OCI-M1 (cell line): ENCODE measurements at places on chromosomes 5 and 9.
A peak's percentile ranks its signal among the peaks of the same experiment; 100 is the strongest.

DNA sequence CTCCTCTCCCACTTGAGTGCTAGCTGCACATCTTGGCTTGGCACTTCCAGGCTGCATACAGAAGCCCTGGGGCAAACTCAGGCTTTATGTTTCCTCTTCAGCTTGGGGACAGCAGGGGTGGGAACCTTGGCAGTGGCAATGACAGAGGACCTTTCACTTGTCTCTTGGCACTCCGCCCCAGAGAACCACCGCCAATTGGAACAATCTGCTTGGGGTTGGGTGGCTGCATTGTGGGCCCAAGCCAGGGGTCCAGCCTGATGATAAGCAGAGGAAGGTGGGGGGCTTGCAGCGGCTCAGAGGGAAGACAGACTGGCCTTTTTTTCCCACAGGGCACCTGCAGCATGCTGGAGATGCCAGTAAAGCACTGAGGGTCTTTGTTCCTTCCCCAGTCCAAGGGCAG is 179.0 kb upstream of the NMUR2 start:
- no peak for DNase-seq

GRCh38 chr5:38615981-38616451 is 59.6 kb upstream of the LIFR start:
- no peak for DNase-seq

DNA sequence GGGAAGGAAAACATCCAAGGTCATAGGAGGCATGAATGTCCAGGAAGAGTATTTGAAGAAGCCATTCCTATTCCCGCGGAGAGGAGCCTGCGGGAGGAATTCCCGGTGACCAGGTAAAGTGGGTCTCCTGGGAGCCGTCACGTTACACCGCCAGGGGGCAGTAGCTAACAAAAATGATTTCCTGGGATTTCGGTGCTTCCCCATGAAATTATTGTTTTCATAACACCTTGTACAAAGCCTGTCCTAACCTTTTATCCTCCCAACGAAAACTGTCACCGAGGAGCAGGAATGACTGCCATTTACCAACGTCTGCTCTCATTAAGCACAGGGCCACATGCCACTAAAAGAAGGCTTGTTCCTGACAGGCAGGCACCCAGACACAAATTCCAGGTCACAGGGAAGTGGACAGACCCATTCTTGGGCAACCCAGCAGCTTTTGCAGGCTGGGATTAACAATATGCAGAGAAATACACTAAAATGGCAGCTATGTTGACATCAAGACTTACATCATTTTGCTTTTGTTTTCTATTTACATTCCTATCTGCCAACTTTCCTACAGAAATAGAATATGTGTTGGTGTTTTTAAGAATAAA is 41.2 kb upstream of the CTSL start:
- DNase-seq: peak; percentile 30

- no peak for DNase-seq
These were observed 82.2 kb downstream of the DCP2 start for GRCh38 chr5:113058706-113059226.

DNA sequence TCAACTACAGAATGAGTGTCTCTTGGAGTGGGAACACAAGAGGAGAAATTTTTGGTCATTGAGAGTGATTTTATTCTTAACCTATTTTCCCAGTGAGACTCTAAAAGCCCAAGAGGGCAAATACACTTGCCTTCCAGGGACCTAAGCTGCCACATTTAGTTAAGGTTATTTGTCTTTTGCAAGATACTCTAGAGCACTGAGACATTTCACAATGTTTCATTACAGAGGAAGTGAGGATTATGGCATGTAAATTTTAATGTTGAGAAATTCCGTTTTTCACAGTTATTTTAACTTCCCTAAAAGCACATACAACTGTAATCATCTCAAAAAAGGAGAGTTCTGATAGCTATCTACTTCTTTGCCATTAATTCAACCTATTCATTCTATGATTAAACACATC is 38.7 kb upstream of the RAB3C start:
- DNase-seq: peak; percentile 75

- no peak for DNase-seq
These were observed 325.4 kb downstream of the RFX3 start for GRCh38 chr9:3200331-3200774.

DNA sequence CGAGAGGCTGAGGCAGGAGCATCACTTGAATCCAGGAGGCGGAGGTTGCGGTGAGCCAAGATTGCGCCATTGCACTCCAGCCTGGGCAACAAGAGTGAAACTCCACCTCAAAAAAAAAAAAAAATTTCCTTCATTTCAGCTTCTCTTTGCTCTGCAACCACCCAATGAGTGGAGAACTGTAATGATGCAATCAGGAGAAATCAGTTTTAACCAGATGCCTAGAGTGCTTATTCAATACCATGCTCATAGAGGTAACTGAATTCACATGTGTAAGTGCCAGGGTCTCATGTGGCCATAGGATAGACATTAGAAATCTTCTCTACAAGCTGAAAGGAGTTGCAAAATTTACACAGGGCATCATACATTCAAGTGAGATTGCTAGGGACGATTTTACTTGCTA is 70.6 kb downstream of the HMHB1 start:
- DNase-seq: peak; percentile 93

DNA sequence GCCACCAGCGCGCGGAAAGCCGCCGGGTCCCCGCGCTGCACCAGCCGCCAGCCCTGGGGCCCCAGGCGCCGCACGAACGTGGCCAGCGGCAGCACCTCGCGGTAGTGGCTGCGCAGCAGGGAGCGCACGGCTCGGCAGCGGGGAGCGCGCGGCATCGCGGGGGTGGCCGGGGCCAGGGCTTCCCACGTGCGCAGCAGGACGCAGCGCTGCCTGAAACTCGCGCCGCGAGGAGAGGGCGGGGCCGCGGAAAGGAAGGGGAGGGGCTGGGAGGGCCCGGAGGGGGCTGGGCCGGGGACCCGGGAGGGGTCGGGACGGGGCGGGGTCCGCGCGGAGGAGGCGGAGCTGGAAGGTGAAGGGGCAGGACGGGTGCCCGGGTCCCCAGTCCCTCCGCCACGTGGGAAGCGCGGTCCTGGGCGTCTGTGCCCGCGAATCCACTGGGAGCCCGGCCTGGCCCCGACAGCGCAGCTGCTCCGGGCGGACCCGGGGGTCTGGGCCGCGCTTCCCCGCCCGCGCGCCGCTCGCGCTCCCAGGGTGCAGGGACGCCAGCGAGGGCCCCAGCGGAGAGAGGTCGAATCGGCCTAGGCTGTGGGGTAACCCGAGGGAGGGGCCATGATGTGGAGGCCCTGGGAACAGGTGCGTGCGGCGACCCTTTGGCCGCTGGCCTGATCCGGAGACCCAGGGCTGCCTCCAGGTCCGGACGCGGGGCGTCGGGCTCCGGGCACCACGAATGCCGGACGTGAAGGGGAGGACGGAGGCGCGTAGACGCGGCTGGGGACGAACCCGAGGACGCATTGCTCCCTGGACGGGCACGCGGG is at the start of gene TERT:
Gene TERT, minus strand, starts transcription at position 234 of the 815 bp plus-strand sequence. Its CDS starts 79 bp downstream, at position 155.
- DNase-seq: no peak

DNA sequence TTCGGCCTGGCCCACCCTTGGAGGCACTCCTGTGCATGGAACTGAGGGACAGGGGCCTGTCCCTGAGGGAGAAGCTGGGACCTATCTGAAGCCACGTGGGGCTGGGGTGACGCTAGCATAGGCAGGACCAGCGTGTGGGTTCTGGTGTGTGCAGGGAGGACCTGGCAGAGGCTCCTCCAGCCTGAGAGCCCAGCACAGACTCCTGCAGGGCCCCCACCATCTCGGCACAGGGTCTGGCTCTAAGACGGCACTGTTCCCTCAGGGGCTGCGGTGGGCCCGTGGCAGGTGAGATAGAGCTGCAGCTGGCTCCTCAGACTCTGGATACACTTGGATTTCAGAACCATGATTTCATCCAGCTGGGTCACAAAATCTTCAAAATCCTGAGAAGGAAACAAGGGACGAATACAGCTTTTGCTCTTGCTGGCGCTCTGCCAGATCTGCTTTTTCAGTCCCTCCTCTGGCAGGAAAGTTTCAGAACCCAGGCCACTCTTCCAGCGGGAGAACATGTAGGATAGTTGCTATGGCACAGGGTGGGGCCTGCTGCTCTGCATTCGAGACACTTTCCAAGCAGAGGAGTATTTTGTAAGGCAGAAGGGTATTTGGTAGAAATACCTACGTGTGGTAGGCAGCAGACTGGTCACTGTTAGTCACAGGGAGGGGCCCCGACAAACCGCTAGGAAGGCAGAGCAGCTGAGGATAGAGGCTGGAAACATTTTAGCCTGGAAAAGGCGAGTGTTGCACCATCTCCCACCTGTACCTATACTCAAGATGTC is 74.7 kb downstream of the KIF24 start:
- no peak for DNase-seq

DNA sequence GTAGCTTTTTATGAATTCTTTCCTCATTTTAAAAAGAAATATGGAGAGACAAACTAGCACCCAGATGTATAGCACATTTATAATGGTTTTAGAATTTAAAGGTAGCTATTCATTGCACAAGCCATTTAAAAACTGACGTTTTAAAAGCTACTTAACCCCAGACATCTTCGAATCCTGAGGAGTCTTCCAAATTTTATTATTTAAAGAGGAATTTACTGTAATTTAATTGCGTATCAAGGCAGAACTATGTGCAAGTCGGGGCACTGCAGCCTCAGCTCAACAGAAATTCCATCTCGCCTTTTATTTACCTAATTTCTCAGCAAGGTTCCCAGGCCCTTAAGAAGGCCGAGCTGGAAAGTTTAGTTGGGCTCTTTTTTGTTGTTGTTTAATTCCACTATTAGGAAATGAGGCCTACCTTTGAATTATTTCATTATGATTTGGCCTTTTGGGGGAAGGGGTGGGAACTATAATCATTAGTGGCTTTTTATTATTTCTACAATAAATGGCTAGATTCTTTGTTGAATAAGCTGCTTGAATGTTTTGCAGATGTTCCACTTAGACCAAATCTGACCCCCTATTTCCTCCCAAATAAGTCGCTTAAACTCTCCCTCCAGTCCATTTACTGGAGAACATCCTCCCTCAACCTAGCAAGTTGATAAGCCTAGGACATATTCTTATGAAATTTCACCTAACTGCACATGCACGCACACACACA is 20.2 kb downstream of the NR2F1 start:
- no peak for DNase-seq

DNA sequence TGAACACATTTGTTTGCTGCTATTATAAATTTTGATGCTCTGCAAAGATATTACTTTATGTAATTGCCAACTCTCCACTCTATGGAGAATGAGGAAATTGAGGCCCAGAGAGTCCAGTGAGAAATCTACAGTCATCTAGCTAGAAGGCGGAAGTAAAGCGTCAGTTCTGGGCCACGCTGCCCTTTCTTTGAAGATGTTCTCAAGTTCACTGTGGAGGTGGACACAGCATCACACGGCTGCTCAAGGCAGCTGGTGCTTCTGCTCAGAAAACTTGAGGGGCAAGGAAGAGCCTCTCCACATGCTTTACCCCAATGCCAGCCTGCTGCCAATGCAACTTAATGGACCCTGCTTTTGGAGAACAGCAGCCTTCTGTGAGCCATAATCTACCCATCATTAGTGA is 96.3 kb downstream of the TTLL11 start:
- DNase-seq: no peak

DNA sequence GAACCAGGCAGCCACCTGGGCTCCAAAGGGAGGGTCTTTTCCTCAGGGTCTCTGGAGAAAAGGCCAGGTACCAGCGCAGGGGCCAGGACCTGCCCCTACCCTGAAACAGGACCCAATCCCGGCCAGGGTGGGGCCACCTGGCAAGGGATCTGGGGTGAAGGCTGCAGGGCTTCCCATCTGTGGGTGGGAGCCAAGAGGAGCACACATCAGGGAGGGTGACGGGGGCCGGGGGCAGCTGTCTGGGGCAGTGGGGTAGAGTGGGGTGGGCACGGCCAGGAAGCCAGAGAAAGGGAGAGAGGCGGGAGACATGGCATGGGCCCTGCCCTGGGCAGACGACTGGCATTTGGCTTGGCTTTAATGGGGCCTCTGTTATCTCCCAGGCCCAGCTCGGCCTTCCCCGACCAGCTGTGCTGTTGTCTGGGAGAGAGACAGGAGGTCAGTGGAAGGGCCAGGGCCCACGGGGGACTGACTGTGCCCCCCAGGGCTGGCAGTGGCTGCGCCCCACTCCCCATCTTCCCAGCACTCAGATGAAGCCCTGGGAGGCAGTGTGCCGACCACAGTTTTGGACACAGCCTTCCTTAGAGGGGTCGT is 57.2 kb upstream of the RNF130 start:
- no peak for DNase-seq

GRCh38 chr5:77957516-77957915 is 181.4 kb upstream of the TBCA start:
- DNase-seq: no peak

DNA sequence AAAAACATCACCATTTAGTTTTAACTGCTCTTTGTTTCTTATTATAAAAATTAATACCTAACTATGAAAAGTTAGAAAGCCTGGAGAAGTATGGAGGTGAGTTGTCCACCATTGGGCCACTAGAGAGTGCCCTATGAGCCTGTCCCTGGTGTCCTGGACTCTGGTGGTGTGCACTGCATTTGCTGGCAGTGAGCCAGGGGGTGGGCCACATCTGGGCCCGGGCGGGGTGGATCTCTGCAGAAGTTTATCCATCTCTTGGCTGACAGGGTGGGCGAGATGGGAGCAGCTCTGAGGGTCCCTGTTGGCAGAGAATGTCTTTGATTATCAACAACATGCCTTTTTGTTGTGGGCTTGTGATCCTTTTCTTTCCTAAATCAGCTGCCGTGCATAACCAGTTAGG is 8.2 kb downstream of the TENT4A start:
- peak; percentile 77 for DNase-seq

DNA sequence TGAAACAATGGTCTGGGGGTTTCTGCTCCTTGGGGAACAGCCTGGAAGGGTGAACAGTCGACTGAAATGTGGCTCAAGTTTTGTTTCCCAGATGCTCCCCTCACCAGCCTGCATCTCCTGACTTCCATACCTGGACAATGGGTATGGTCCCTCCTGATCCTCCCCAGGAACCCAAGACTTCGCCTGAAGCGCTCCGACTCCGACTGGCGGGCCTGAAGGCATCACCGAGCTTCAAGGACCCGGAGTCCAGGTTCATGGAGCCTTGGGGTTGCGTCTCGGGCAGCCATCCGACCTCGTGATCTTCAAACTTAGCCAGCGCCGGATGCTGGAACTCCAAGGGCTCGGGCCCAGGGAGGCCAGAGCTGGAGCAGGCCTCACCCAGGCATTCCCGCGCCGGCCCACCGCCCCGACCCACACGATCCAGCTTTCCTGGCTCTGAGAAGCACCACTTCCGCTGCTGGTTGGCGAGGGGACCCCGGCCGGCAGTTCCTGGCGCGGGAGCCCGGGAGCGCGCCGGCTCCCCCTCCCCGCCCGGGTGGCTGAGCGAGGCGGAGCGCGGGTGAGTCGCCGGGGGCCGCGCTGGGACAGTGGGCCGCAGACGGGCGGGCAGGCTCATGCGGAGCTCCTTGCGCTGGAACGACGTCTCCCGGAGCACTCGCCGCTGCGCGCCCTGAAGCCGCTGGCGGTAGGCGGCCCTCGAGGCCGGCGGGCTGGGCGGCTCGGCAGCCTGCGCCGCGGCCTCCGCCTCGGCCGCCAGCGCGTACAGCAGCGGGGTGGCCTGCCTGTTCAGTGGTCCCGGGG is 5.2 kb downstream of the SHROOM1 start:
- no peak for DNase-seq

DNA sequence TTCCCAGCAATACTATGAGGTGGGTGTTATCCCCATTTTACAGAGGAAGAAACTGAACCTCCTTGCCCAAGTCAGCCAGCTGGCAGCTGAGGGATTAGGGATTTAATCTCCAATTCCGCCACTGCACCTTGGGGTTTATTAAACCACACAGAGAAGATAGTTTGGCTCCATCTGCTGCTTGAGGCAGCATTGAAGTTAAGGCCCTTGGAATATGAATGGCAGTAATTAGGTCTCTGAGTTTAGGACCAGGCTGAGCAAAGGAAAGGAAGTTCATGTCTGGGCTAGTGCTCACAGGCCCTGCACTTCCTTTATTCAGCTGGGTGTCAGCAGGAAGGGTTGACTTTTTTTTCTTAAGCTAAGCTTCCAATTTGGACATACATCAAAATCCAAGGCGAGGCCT is 86.9 kb upstream of the GDNF start:
- DNase-seq: no peak
